Activated CD8-positive, alpha-beta memory T cell treated with anti-CD3 and anti-CD28 coated beads for 48 hours (primary cell): ENCODE measurements at places on chromosomes 3 and 15.

GRCh38 chr3:74357881-74358280 is 256.6 kb downstream of the CNTN3 start:
- no peak for DNase-seq

GRCh38 chr3:24479816-24480215 is 14.8 kb downstream of the THRB start:
- DNase-seq: no peak

GRCh38 chr3:138377804-138378203 is 29.4 kb downstream of the MRAS start:
- DNase-seq: no peak

- DNase-seq: no peak
These were observed 92.7 kb downstream of the VGLL4 start for GRCh38 chr3:11551036-11551435.

- no peak for DNase-seq
These were observed 52.4 kb downstream of the GASK1A start for GRCh38 chr3:43031485-43031884.

- no peak for DNase-seq
These were observed 942.8 kb upstream of the CFAP20DC start for GRCh38 chr3:59992578-59992977.

DNA sequence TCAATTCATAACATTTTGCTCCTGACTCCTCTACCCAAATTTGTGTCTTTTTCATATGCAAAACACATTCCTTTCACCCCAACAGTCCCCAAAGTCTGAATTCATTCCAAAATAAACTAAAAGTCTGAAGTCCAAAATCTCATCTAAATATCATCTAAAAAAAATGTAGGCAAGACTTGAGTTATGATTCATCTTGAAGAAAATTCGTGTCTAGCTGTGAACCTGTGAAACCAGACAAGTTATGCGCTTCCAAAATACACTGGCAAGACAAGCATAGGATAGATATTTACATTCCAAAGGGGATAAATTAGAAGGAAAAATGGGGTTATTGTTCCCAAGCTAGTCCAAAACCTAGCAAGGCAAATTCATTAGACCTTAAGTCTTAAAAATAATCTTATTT is 1302.0 kb upstream of the GBE1 start:
- DNase-seq: no peak

DNA sequence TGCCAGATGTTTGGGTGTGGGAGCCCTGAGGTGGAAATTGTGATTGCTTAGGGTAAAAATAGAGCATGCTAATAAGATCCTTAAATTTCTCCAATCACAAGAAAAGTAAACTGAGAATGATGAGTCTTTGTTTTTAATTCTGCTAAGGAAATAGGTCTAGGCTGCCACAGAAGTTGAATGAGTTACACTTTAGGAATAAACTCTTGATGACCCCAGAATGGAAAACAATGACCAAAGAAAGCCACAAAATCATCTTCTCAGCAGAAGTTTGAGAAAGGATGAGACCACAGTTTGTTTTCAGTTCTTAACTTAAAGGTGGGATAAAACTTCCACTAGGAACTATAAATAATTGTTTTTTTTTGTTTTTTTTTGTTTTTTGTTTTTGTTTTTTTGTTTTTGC is 164.6 kb upstream of the BCL6 start:
- no peak for DNase-seq

GRCh38 chr3:136942803-136943202 is 15.0 kb upstream of the IL20RB start:
- DNase-seq: no peak

GRCh38 chr15:74453925-74454763 is 6.8 kb downstream of the UBL7 start:
- no peak for DNase-seq

GRCh38 chr3:117074826-117075225 is 365.2 kb downstream of the TUSC7 start:
- no peak for DNase-seq

DNA sequence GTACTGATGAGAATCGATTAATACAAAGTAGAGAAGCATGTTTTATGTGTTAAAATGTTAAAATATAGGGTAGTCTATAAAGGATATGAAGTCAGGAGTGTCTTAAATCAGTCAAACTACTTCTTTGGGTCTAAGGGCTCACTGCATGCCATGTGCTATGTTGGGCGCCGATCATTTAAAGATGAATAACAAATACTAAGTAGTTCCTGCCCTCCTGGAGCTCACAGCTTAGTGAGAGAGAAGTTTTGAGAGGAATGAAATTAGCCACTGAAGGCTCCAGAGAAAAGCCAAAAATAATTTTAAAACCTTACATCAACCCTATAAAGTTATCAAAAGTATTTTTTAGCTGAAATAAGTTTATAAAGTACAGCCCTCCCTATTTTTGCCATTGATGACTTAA is 44.5 kb downstream of the BLM start:
- DNase-seq: no peak

GRCh38 chr3:133804896-133805295 is 719 bp upstream of the SRPRB start:
- DNase-seq: no peak
